NCI-H524 (cell line): ENCODE measurements at places on chromosomes 1 and 21.

DNA sequence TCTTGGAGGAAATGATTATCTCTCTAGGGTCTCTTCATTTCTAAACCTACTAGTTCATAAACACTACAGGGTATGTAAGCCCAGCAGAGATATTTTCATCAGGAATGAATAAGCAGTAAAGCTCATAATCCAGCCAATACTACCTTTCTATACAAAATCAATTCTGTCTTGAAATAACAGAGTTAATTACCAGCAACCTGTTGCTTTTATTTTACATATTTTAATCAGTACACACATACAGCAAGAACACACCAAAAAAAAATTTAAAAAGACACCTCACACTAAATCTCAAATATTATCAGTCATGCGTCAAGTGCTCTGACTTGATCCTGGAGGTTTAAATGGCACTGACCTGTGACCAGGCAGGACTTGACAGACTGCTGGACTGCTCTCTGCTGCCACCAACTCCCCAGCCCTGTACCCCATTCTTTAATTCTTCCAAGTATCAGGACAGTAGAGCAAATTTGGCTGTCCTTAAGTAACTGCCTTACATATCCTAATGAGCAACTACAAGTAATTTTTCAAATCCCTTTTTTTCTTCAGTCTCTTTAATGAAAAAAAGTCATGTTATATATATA is 98.5 kb downstream of the CDC42BPA start:
- DNase-seq, result peak; percentile 0

- DNase-seq, result no peak
Observed at GRCh38 chr1:3135744-3136455, 66.9 kb downstream of the PRDM16 start.

GRCh38 chr1:45922374-45922773 is 119.0 kb downstream of the MAST2 start:
- no peak for DNase-seq

GRCh38 chr1:162385280-162385623 is 3.7 kb downstream of the C1orf226 start:
- no peak for DNase-seq

DNA sequence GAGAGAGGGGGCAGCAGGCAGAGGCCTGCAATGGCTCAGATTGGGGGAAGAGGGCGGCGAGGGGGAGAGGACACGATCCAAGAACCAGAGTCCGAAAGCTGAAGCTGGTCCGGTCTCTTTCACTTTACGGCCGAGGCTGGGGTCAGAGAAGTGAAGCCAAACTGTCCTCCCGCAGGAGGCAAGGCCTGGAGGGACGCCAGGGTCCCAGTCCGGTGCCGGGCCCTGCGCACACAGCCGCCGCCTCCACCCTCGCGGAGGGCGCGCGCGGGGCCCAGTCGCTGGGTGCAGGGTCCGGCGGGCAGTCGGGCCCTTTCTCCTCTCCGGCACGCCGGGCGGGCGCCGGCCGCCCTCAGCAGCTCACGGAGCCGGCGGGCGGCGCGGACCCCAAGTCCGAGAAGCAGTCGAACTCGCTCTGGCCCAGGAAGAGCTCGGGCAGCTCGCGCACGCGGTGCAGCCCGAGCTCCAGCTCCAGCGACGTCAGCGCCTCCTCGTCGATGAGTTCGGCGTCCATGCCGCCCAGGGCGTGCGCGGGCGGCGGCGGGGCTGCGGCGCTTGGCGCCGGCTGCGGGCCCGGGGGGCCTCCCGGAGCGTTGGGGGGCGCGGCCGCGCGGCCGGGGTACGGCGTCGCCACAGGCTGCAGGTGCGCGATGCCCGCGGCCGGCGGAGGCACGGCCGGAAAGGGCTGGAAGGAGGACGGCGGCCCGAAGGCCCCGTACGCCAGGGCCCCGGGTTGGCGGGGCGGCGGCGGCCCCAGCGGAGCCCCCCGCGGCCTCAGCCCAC is 749 bp downstream of the CITED4 start:
- peak; percentile 15 for DNase-seq

- DNase-seq, result no peak
Observed at GRCh38 chr21:41321211-41321907, 4.8 kb downstream of the FAM3B start.
